Gastroesophageal sphincter (tissue), 4 donors: ENCODE measurements at places on chromosomes 7 and 10.

DNA sequence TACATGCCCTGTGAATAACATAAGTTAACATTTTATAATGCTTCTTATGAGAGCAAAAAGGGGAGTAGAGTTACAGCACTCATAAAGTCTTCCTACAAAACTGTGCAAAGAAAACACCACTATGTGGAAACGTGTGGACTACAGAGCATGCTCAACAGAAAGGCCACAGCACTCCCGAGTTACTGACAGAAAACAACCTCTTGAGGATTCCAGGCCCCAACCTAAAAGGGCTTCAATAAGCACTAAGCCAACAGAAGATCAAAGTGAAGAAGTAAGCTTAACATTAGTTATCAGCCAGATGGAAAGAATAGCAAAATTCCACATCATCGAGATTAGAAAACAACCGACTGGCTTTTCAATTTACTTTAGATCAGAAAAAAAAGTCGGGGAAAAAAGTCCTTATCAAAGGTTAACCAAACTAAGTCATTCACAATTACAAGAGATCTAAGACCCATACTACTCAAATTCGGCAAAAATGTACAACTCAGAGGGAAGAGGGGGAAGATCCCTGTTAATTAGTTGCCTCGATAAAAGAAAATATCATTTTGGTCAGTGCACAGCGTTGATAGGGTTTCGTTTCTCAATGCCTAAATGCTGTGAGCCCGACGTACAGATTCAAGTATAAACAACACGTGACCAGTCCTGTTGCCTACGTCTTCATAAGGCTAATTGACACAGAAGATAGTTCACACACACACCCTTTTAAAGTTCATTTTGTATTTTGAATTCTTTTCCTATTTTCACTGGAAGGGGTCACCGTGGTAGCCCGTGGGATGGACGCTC lies 1.4 kb downstream of the KBTBD2 start:
- ATAC-seq: no peak

GRCh38 chr10:61877887-61878739 lies 23.4 kb upstream of the ARID5B start:
- no peak for ATAC-seq

- peak; percentile 93 for ATAC-seq
Measured at GRCh38 chr7:100126931-100127865, at the start of gene MBLAC1. Gene MBLAC1, plus strand, starts transcription at chr7:100126967. Its CDS starts 429 bp downstream, at chr7:100127396.

GRCh38 chr7:141511676-141512396 lies 39.4 kb upstream of the AGK start:
- no peak for ATAC-seq

DNA sequence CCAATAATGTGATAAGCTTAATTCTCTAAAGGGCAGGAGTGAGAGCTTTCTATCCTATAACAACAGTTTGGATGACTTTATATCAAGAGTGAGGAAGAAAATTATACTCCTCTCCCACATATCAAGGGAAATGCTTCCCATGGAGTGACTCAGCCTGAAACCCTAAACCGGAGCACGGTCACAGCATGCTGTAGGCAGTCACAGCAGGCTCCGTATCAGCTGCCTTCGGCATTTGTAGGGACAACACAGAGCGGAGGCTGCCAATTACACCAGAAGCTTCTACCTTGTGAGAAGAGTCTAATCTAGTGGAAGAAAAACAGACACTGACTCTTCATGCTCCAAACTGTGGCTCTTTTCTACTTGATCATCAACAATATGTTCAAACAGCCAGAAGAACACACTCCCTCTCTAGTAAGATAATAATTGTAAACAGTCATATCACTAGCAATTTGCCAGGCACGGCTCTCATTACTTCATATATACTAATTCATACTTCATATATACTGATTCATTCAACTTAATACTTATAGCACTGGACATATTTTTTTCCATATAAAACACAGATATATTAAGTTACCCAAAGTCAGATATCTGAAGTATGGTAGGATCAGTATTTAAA lies 65.9 kb downstream of the DGKB start:
- no peak for ATAC-seq

- ATAC-seq: no peak
Measured at GRCh38 chr7:42235741-42236161, 1.3 kb downstream of the GLI3 start.

- no peak for ATAC-seq
Measured at GRCh38 chr7:24755541-24756407, 1.5 kb downstream of the GSDME start.

GRCh38 chr10:18606051-18606695 lies 45.2 kb downstream of the NSUN6 start:
- no peak for ATAC-seq

GRCh38 chr10:62330213-62330612 lies 44.0 kb upstream of the ZNF365 start:
- no peak for ATAC-seq

GRCh38 chr7:12360948-12361347 lies 42.7 kb downstream of the VWDE start:
- ATAC-seq: no peak

- no peak for ATAC-seq
Measured at GRCh38 chr10:85596389-85596788, 770.2 kb downstream of the GRID1 start.

- ATAC-seq: no peak
Measured at GRCh38 chr7:133437544-133437943, 184.7 kb downstream of the EXOC4 start.

GRCh38 chr7:22729180-22729825 lies 2.3 kb downstream of the IL6 start:
- no peak for ATAC-seq

DNA sequence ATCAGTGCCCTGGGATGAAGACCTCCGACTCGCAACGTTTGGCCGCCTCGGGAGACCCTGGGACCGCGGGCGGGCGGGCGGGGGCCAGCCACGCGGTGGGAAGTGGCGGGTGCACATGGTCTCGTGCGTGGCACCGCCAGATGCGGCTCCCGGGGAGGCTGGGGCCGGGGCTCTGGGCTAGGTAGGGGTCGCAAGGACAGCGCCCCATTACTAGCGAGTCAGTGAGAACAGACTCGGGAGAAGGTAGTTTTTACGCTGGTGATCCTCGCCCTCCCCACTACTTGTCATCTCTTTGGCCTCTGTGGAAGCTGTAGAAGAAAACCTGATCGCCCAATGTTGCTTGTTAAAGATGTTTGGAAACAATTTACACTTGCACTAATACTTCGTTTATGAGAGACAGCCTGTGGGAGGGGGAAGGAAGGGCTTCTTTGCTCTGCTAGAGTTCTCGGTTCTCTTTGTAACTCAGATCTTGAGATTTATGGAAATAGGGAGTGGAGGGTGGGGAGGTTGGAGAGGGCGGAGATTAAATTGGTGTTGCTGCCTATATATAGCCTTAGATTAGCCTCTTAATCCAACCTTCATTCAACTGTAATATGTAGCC lies 591 bp downstream of the BZW2 start:
- ATAC-seq: peak; percentile 12

DNA sequence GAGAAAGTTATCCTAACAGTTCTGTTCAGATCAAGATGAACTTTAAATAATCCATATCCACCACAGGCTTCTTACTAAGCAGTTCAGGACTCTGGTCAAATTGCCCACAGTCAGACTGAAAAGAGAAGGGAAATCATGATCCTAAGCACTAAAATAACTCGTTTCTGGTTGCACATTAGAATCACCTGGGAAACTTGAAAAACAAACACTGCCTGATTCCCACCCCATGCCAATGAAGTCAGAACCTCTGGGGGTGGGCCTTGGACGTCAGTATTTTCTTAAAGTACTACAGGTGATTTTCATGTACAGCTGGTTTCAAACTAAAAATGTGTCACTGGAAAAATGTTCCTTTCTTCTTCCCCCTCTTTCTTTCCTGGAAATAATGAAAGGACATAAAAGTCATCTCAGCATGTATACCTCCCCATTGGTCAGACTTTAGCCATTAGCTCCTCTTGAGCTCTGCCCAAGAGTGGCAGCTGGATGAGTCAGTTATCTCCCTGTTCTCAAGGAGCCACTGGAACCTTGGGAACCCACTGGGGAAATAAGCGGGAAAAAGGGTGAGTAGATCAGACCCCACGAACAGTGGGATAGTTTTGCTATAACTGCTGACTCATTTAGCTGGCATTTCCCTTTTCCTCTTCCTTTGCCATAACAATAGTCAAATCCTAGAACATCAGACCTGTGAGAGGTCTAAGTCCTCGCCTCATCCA lies 75.3 kb upstream of the IL6 start:
- no peak for ATAC-seq

DNA sequence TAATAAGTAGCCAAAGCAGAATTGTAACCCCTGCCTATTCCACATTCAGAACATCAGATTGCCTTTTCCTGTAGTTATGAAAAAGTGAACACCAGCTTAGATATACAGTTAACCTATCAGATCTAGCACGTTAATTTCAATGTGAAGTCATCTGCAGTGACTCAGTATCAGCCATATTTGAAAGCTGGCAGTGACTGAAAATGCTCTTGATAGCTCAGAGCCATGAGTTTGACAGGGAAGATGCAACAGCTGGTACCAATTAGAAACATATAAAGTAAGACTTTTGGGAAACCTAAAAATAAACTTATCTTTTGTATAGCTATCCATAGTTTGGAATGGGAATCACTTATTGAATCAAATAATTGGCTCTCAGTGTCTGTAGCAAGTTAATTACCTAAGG lies 284.1 kb upstream of the NPSR1 start:
- ATAC-seq: no peak

DNA sequence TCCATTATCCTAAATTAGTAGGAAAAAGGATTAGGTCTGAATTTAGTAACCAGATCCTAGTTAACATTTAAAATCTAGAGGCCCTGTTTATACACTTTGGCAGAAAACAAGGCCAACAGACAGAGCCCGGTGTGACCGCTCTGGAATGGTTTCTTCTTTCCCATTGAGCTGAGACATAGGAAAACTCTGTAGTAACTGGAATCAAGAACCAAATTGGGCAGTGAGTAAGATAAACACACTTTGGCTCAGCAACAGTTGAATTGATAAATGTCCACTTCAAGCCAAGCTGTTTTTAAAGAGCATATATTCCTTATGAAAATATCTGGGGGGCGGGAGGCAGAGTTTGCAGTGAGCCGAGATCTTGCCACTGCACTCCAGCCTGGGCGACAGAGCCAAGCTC lies 343.7 kb upstream of the SEMA3A start:
- no peak for ATAC-seq

- ATAC-seq: peak; percentile 62
Measured at GRCh38 chr10:84335516-84335915, 7.1 kb downstream of the CCSER2 start.

DNA sequence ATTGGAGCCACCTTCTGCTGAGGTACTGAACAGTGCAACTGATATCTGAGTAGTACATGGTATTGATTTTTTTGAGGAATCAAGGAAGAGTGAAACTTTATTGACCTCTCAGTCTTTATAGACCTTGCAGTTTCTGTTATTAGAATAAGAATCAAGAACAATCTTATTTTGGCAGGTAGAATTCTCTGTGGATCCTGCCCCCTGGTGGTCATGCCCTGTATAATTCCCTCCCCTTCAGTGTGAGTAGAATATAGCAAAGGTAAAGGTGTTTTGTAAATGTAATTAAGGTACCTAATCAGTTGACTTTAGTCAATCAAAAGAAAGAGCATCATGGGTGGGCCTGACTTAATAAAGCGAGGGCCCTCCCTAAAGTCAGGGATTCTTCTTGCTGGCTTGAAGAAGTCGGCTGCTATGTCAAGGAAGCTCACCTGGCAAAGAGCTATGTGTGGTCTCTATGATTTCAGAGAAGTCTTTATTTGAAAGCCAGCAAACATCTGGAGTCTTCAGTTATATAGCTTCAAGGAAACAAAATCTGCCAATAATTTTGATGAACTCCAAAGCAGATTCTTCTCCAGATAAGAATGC lies 142.8 kb downstream of the LSM5 start:
- ATAC-seq: no peak

DNA sequence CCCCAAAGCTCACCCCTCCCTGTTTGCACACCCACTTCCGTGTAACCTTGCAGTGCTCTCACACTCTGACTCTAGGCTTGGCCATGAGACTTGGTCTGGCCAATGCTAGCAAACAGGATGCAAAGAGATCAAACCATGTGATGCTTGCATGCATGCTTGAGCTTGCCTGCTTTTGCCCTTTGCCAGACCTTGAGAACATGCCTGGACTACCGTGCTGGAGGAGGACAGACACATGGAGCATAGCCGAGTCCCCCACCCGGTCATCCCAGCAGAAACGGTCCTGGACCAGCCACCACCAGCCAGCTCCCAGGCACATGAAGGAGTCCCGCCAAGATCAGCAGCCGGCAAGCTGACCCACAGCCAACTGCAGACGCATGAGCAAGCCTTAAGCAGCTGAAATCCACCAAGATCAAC lies 23.4 kb downstream of the PYROXD2 start:
- ATAC-seq: peak; percentile 67

DNA sequence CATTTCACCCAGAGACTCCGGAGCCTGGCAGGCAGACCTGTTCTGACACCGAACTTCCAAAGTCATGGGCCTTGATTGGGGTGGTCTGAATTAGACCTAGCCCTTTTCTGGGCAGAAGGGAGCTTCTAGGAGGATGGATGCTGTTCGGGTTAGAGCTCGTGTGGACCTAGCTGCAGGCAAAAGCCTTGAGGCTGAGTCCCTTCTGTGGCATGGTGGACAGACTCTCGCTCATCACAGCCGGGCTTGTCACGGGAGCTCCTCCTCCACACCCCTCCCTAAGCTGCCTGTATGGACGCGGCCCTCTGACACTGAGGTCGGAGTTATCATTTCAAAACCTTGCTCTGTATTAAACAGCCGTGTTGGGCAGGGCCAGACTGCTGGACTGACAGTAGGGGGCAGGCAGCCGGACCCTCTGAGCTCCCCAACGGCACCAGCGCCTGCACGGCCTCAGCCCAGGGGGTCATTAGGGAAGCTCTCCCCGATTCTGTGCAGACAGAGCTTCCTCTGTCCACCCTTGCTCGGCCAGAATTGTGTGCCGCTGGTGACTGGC lies 2.2 kb downstream of the IRF5 start:
- ATAC-seq: no peak

DNA sequence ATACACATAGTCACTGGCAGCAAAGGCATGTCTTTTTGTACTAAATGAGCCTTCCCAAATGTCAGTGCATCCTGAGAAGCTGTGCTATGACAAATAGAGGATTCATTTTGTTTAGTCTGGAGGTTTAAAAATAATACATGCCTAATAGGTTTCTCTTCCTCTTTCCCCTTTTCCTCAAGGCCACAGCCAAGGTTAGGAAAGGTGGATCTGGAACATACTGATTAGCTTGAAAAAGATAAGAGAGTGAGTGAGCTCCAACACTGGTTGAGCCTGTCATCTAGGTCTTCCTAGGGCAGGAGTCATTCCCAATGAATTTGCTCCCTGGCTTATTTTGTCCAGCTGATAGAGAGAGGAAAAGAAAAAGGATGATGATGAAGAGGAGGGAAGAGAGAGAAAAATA lies 14.4 kb upstream of the SP4 start:
- no peak for ATAC-seq

DNA sequence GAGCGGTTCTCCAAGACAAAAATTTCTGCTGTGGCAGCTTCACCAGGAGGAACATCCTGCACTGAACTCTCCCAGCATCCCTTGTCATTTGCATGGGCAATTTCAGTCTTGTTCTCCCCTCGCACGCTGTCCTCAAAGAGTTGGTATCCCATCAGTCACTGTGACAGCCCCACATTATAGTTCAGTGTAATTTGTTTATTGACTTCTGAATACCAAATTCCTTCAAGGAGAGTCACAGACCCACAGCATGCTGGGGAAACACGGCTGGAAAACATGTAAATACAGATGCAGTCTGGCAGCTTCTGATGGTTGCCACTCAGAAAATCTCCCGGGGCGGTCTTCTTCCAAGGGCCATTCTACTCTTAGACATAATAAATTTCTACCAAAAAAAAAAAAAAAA lies 151.0 kb upstream of the NEBL start:
- ATAC-seq: no peak

GRCh38 chr10:73816917-73817729 lies 5.7 kb upstream of the NDST2 start:
- ATAC-seq: no peak

- no peak for ATAC-seq
Measured at GRCh38 chr7:37173670-37174069, 275.0 kb downstream of the ELMO1 start.
